ENCODE measurements at places on chromosomes 7 and 10.

DNA sequence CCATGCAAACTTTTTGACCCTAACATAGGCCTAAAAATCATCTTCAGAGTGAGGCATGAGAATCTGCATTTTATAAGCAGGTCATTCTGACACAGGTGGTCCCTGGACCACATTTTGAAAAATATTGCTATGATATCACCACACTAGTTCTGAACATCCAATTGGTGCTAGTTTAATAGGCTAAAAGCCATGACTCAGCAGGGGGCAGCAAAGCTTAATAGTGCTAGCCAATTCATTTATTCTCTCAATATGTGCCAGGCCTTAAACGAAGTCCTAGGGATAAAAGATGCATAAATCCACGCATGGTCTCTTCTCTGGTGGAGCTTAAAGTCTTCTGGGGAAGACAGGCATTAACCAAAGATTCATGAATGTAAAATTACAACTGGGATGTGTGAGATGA lies 10.2 kb upstream of the SLC25A28 start:
- DNase-seq, result no peak

GRCh38 chr10:58773944-58774343 lies 261.3 kb downstream of the BICC1 start:
- no peak for DNase-seq

- no peak for DNase-seq
Observed at GRCh38 chr7:75725306-75725705, 13.4 kb downstream of the HIP1 start.

- no peak for DNase-seq
Observed at GRCh38 chr7:96169439-96169838, 152.5 kb downstream of the SLC25A13 start.

GRCh38 chr10:3472287-3473051 lies 299.9 kb upstream of the PITRM1 start:
- peak; percentile 52 for DNase-seq

GRCh38 chr7:27901028-27901760 lies 161.2 kb downstream of the TAX1BP1 start:
- DNase-seq, result no peak

DNA sequence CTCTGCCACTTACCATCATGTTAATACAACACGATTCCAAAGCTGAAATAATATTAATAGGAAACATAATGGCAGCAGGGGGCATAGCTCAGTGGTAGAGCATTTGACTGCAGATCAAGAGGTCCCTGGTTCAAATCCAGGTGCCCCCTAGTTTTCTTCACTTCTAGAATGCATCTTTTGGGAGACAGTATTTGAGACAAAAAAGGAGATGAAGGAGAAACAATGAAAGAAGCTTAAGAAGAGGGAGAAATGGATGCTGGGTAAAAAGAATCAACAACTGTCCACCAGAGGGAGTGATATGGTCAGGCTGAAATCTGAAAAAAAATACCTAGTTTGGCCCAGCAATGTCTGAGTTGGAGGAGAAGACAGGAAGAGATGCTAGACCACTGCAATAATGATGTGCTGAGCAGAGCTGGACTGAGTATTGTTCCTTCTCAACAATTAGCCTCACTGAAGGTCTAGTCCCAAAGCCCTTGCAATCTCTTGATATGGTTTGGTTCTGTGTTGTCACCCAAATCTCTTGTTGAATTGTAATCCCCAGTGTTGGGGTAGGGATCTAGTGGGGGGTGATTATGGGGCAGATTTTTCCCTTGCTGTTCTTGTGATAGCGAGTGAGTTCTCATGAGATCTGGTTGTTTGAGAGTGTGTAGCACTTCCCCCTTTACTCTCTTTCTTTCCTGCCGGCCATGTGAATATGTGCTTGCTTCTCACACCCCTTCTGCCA lies 48.3 kb downstream of the ZNF783 start:
- no peak for DNase-seq

- no peak for DNase-seq
Observed at GRCh38 chr10:16520900-16521299, 779 bp downstream of the C1QL3 start.

- DNase-seq, result no peak
Observed at GRCh38 chr7:5198741-5199140, 8.7 kb downstream of the WIPI2 start.

GRCh38 chr7:19798986-19799385 lies 25.6 kb upstream of the TMEM196 start:
- no peak for DNase-seq

DNA sequence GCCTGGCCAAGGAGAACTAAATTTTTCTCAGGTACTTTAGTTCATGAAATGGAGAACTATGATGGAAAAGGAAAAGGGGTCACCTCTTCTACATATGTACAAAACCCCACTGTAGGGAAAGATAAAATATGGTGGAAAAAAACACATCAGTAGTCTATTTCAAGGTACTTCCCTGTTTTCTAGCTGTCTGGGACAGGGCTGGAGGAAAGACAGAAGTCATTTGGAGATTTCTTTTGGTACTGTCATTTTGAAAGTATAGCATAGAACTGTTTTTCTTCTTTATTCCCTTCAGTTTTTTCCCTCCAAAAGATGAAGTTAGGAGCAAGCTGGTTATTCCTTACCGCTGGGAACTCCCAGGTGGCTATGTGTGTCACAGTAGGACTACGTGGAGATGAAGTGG lies 196.1 kb downstream of the DOCK4 start:
- DNase-seq, result no peak

DNA sequence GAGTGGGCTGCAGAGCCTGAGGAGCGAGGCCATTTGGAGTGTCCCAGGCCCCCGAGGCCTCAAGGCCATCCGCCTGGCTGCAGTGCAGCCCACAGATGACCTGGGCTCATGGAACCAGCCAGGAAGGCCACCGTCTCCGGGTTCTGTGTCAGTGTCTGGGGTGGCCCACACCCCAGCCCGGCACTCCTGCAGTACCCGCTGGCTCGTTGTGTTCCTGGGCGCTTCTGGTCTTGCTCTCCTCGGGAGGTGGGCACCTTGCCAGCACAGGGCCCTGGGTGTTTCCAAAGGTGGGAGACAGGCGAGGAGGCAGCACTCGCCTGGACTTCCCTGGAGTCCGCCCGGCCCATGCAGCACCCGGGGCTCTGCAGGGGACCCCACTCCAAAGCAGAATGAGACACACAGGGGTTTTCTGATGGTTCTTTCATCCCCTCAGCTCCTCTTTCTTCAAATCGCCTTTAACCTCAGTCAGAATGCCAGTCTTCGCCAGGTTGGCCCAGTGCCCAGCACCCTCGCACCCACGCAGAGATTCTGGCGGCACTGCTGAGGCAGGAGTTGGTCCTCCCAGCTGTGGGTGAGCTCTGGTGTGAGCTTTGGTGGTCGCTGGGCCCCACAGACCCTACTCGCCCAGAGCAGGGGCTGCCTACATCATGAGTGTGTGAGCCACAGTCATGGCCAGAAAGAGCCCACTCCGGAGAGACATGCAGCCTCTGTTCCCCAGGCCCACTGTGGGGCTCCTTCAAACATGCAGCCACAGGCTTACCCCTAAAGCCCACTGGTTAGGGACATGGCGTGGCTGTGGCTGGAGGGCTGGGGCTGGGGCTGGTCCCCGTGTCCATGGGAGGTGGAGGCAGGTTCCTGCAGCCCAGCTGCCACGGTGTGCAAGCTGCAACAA lies 155.7 kb downstream of the EBF3 start:
- DNase-seq, result no peak

DNA sequence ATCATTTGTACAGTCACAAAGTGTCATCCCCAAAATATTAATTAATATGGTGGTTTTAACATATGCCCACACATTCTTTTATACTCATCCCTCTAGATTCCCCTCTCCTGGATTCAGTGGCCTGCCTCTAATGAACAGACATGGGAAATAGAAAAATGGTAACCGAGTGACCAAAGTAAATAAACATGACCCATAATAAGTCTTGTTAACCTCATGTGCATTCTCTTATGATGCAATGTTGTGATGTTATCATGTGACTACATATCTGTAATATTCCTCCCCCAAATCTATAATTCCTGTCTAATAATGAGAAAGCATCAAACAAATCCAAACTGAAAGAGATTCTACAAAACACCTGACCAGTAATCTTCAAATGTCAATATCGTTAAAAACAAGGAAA lies 164.5 kb upstream of the PRSS1 start:
- no peak for DNase-seq

- no peak for DNase-seq
Observed at GRCh38 chr10:48872234-48872633, 67.4 kb downstream of the LRRC18 start.

DNA sequence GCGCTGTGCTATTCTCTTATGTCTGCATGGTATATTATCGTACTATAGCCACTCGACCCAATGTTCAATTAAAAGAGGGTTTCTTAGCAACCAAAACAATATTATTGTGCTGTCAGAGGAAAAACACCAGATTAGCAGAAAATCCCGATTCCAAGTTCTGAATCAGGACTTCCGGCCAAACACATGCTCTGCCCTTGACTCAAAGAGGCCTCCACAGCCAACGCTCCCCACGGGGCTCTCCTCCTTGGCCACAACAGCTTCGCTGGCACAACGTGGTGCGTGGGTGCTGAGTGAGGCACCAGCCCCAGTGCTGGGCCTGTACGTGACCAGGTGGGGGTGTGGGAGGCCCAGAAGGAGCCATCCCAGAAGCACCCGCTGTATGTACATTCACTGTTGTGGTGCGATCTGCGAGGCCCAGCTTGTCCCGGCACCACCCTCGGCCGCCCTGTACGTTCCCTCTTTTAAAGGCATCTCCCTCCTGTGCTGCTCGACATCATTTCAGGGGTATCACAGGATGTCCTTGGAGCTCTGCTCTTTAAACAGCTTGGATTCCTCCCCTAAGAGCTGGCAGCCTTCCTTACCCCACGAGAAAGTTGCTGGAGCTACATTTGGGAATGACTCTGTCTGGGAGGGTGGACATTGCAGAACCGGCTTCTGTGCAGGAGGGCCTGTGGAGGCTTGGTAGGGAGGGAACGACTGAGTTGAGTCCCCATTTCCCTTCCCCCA lies 736.2 kb downstream of the PARD3 start:
- no peak for DNase-seq

- DNase-seq, result no peak
Observed at GRCh38 chr7:132309102-132309805, 267.0 kb downstream of the PLXNA4 start.

- DNase-seq, result no peak
Observed at GRCh38 chr10:44862924-44863323, 48.2 kb upstream of the TMEM72 start.

- no peak for DNase-seq
Observed at GRCh38 chr10:63241841-63242281, 108.7 kb downstream of the NRBF2 start.

- DNase-seq, result no peak
Observed at GRCh38 chr10:95237376-95238170, 43.5 kb downstream of the ACSM6 start.

- DNase-seq, result no peak
Observed at GRCh38 chr10:13321576-13321975, 21.7 kb upstream of the PHYH start.

GRCh38 chr10:7887174-7887816 lies 69.0 kb downstream of the TAF3 start:
- DNase-seq, result no peak

GRCh38 chr10:12195603-12196506 lies at the start of the genes CDC123 and NUDT5:
TSS of gene CDC123 (plus strand) at chr10:12196188. CDS start at chr10:12196246, 58 bp downstream.
TSS of gene NUDT5 (minus strand) at chr10:12195891. CDS start at chr10:12186291, 9,600 bp downstream.
- peak; percentile 62 for DNase-seq

GRCh38 chr7:40866601-40867000 lies 731.8 kb downstream of the SUGCT start:
- DNase-seq, result no peak

- DNase-seq, result no peak
Observed at GRCh38 chr7:44161371-44161770, 20.2 kb upstream of the MYL7 start.

DNA sequence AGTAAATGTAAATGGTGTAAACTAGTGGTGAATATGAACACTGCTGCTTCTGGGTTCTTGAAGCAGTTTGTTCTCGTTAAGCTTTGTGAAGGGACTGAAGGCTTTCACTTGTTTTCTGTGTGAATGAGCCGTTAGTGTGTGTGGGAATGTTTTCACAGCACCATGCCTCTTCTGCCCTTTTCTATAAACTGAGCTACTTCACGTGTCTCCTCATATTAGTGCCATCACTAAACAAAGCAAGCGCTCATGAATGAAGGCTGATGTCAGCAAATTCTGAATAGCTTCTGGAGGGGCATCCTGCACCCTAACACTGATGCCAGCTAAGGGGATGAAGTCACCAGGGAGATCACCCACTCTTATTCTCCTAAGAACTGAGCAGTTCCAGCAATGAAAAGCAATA lies 205.6 kb upstream of the ETV1 start:
- DNase-seq, result no peak

DNA sequence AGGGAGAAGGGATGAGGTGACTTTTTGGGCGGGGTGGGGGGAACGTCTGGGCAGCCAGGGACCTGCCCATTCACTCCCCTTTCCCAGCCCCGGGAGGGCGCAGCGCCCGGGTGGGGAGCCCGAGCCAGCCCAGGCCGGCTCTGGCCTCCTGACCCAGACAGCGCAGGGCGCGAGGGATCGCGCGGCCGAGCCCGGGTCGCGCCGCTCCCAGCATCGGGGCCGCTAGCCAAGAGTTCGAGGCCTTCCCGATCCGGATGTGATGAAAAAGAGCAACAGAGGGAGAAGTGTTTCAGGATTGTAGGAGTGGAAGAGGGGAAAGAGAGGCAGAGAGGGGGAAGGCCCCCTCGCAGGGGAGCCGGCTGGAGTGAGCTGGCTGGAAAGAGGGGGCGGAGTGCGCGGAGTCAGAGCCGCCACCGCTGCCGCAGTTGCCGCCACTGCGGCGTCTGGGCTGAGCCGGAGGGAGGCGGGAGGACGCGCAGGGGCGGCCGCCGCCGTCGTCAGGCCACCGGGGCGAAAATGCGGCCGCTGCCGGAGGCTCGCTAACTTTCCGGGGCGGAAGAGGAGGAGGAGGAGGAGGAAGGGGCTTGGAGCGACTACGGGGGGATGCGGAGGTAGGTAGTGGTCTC lies at the start of gene MDFIC:
MDFIC (plus strand) TSS at position 69 of the 626 bp plus-strand sequence. CDS start 940 bp downstream, outside the sequence.
- no peak for DNase-seq

GRCh38 chr7:120916121-120916520 lies 34.5 kb upstream of the ING3 start:
- no peak for DNase-seq

GRCh38 chr10:123891144-123892071 lies at the start of gene CPXM2:
TSS of gene CPXM2 (minus strand) at chr10:123891807. CDS start at chr10:123891659, 148 bp downstream.
- DNase-seq, result no peak

- peak; percentile 58 for DNase-seq
Observed at GRCh38 chr10:55631071-55631654, 729.9 kb downstream of the ZWINT start.

DNA sequence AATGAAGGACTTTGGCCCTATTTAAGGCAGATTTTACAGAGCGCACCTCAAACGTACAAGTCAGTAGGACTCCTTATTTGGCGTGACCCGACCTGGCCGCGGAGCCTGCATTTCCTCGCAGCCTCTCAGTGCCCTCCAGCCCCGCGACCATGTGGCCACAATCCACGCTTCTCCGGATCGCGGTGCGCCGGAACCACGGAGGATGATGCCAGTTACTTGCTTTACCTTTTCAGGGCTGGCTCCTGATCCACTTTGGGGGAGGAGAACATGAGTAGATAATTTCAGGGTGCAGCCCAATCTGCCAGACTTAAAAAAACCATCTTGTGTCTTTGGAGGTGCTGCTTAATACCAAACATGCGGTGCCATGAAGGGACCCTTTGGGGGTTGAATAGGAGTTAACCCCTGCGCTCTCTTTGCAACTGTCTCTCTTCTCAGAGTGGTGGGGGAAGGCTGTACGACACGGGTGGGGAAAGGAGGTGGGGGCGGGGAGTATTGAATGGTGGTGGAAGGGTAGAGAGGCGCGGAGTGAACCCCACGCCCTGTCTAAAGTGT lies 1.5 kb downstream of the FRAT1 start:
- no peak for DNase-seq

GRCh38 chr10:18312374-18313139 lies 172.3 kb downstream of the CACNB2 start:
- no peak for DNase-seq
